Gastroesophageal sphincter (tissue), 4 donors: ENCODE measurements at places on chromosomes 2 and 18. TPM values are rescaled to one million over a fixed set of nuclear protein-coding genes. Genes with fewer than 3 reads are reported as not detected.

Gene VSNL1
- total RNA-seq: 0.93 TPM

- no peak for ATAC-seq
Measured at GRCh38 chr18:79570266-79571201, 109.1 kb upstream of the CTDP1 start.

- no peak for ATAC-seq
Measured at GRCh38 chr2:105102001-105102400, 64.1 kb downstream of the MRPS9 start.

Gene FAP
- 14.0 TPM for total RNA-seq

Gene CRYGD
- total RNA-seq: not detected

DNA sequence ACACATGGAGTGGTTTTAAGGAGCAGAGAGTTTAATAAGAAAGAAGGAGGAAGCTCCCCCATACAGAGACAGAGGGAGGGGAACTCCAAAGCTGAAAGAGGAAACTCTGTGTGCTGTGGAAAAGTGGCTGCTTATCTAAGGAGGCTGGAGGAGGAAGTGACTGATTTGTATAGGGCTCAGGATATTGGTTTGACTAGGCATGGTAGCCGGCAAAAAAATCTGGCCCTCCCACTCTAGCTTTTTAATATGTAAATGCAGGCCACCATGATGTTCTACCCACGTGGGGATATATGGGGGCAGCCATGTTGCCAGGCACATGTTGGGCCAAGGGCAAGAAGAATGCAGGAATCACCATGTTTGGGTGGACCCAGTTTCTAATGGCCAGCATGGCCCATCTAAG is 64.3 kb downstream of the HNMT start:
- peak; percentile 51 for ATAC-seq

DNA sequence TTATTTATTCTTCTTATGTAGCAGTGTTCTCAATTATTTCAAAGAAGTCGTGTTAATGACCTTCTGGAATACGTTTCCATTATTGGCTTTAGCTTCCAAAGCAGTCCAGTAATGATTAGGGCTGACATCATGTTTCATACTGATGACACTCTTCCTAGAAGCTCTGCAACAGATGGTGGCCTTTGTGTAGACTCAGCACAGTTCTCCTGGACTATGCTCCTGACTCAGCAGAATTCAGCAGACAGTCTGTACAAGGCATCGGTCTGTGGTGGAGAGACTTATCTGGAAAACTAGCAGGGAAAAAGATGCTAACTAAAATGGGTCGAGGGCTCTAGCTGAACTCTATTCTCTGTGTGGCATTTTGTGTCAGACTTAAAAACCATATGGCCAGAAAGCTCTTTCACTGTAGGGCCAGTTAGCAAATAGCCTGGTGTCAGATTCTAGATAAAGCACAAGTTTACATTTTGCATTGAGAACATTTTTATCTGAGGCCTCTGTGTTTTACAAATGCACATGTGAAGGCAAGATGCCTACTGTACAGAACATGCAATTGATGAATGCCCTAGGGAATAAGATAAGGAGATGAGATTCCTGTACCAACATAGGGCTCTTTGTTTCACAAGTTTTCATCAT is 35.1 kb downstream of the GULP1 start:
- no peak for ATAC-seq

Gene VWC2L
- total RNA-seq: not detected

Gene TM4SF20
- not detected for total RNA-seq

Gene ASPRV1
- total RNA-seq: 1.4 TPM

GRCh38 chr2:110688594-110689091 is 10.8 kb upstream of the BUB1 start:
- no peak for ATAC-seq

Gene UGT1A10
- total RNA-seq: not detected

Gene PLGLB1
- 4.3 TPM for total RNA-seq

- ATAC-seq: no peak
Measured at GRCh38 chr18:79955302-79956075, 4.0 kb upstream of the SLC66A2 start.

DNA sequence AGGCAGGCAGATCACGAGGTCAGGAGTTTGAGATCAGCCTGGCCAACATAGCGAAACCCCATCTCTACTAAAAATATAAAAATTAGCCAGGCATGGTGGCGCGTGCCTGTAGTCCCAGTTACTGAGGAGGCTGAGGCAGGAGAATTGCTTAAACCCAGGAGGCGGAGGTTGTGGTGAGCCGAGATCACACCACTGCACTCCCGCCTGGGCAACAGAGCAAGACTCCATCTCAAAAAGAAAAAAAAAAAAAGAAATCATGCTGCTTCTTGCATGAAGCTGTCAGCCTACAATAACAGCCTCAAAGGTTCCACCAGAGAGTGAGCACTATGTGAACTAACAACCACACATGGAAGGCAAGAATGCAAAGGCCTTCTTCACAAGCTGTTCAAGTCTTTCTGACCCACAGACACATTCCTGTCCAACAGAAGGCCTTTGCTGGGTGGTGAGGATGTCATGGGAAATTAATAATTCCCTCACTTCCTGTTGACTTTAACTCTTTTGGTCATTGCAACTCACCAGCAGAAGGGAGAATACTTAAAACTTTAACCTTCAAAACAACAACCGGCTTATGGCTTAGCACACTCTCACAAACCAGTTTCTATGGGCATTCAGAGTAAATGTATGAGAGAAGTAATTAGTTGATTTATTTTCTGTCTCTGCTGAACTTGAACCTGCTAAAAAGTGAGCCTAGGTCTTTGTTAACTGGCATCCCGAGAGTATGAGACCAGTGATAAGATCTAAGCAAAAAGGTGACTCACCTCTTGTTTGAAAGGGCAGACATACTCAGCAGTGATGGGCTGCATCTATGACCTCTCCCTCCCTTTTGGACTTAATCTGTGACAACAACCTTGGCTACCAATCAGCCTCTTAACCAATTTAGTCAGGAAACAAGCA is 11.8 kb downstream of the PLEKHM3 start:
- no peak for ATAC-seq
